SHP77 (cell line): ENCODE measurements at places on chromosomes 6 and 20.
A peak's percentile ranks its signal among the peaks of the same experiment; 100 is the strongest.

DNA sequence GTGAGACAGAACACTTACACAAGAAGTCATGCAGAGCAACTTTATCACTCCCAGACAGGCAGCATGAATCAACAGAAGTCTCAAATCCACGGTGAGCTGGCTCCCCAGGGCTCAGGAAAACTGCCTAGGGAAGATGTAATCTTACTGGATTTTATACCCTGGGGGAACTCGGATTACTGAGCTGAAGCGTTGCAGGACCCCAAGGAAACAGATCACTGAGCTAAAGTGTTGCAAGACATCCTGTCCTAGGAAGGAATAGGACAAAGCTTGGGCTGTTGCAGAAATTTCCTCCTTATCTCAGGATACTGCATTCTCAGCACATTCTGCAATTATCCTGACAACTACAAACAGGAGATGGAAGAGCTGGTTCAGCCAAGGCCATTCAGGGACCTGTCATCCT, 224.8 kb downstream of the TFAP2A start:
- no peak for DNase-seq

GRCh38 chr6:52538901-52539354, 37.9 kb downstream of the TRAM2 start:
- no peak for DNase-seq

- DNase-seq: no peak
Observed at GRCh38 chr6:14720411-14721102, 525.3 kb upstream of the JARID2 start.

- DNase-seq: no peak
Observed at GRCh38 chr20:460707-461106, 1.6 kb downstream of the TBC1D20 start.

- peak; percentile 31 for DNase-seq
Observed at GRCh38 chr20:8583566-8584043, 451.5 kb downstream of the PLCB1 start.

GRCh38 chr6:122696079-122696478, 83.4 kb upstream of the FABP7 start:
- DNase-seq: no peak

- DNase-seq: no peak
Observed at GRCh38 chr20:11193241-11193640, 519.4 kb upstream of the JAG1 start.

GRCh38 chr6:44349904-44350649, 7.6 kb downstream of the SPATS1 start:
- no peak for DNase-seq

GRCh38 chr20:2729251-2729713, 36.7 kb downstream of the EBF4 start:
- DNase-seq: no peak

- no peak for DNase-seq
Observed at GRCh38 chr6:151761851-151762250, 45.6 kb upstream of the ESR1 start.

GRCh38 chr6:167936051-167936450, 61.4 kb upstream of the KIF25 start:
- no peak for DNase-seq

DNA sequence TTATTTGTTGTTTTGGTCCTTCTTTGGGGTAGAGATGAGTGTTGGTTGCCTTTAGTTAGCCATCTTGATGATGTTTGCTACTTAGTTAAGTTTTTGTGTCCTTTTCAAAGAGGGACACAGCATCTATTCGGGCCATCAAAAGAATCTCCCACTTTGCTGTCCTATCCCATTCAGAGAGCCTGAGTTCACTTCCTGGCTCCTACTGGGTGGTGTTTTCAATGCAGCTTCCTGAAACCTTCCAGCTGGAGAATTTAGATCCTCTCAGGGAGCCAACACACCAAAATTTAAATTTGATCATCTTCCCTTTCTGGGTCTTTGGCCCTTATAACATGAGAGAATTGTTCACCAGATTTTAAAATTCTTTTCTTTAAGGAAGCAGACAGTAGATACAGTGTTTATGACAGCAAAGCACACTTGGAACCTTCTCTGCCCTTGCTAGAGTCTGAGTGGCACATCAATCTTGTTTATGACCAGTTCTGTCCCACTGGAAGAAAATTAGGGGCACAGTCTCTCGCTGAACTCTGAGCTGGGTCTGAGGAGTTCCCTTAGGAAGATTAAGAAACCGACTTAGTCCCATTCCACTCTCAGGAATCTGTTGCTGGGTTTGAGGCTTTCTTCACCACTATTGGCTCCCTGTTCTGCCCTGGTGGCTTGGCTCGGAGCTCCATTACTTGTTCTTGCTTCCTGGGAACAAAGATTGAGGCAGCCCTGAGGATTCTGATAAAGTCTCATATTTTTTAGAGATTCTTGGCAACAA, 115.5 kb downstream of the CCDC170 start:
- no peak for DNase-seq

- DNase-seq: no peak
Observed at GRCh38 chr6:10559522-10560152, 38.5 kb downstream of the GCNT2 start.

- no peak for DNase-seq
Observed at GRCh38 chr6:98641949-98642719, 192.2 kb upstream of the POU3F2 start.

GRCh38 chr6:136306466-136306865, 16.8 kb upstream of the BCLAF1 start:
- DNase-seq: no peak

DNA sequence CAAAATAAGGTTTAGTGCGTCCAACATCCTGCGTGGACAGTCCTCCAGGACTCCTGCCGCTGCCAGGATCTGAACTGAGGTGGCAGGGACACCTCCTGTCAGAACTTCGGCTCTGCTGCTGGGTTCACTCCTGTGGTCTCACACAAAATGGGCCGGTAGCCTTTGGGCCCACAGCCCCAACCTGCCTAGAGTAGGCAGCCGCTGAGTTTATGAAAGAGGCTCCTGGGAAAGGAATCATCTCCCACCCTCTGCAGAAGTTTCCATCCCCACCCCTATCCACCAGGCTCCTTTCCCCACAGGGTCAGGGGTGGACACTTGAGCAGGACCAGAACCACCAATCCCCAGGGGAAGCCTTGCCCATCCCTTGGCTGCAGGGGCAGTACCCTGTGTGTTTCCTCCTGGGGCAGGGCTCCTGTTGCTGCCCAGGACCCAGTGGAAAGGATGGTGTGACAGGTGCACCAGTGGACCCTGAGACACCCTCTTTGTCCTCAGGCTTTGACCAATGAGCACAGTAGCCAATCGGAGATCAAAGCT, 2.1 kb upstream of the ABHD16B start:
- DNase-seq: no peak

- DNase-seq: peak; percentile 95
Observed at GRCh38 chr6:5670811-5671561, 335.7 kb downstream of the NRN1 start.

DNA sequence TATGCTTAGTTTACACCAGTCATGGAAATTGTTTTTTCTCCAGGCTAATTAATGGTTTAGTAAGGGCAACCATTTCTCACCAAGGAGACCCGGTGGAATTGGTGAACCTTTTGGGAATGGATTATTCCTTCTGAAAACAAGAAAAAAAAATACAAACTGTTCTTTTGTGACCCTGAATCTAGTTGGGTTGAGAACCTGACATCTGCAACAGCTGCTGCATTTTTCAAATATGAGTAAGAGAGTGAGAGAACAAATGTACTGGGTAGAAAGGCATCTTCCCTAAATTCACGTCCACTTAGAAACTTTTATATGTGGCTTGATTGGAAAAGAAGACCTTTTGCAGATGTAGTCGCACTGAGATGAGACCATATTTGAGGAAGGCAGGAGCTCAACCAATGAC, 553.4 kb upstream of the EPHA7 start:
- DNase-seq: no peak

DNA sequence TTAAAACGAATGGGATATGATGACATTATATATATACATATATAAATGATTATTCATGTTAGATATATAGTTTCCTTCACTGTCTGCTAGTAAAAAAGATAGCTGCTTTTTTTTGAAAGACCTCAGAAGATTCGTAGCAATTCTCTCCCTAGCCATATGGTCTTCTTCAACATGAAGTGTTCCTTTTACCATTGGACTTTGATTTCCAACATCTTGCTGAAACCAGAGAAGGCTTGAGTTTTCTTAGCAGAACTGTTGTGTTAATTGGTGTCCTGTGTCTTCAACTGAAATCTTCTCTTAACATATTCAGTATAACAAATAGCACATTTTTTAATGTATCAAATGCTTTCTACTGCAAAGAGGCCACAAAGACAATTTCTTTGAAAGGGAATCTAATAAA, 55.3 kb downstream of the FNDC1 start:
- DNase-seq: no peak

GRCh38 chr20:10385850-10386544, 48.0 kb downstream of the MKKS start:
- DNase-seq: no peak

DNA sequence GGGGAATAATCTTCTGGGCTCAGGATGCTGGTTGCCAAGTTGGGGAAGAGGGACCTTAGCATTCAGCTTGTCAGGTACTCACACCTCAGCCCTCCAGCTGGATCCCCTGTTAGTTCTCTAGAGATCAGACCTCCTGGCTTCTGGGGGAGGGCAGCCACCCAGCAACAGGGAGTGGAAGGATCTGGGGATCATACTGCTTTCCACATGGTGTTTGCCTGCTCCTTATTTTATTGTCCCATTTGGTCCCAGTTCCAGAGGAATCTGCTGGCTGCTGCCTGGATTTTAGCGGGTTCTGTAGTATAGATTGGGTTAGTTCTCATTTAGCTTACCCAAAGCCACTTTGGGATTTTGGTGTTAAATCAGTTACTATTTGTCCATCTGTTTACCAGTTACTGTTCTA, 29.3 kb downstream of the KAT14 start:
- no peak for DNase-seq

DNA sequence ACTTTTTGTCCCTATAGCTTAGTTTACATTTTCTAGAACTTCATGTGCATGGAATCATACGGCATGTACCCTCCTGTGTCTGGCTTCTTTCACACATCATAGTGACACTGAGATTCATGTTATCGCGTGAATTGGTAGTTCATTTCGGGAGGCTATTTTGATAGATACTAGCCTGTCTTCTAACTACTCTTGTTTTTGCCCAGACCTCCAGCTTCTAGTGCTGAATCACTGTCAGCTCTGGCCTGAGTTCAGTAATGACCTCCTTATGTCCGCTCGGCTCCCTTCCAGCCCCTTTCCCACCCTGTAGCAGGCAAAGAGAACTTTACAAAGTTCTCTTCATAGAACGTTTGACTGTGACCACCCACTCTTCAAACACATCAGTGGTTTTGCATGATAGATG, 14.1 kb downstream of the MYBL2 start:
- DNase-seq: no peak

- DNase-seq: no peak
Observed at GRCh38 chr6:133499662-133500061, 258.5 kb downstream of the EYA4 start.

DNA sequence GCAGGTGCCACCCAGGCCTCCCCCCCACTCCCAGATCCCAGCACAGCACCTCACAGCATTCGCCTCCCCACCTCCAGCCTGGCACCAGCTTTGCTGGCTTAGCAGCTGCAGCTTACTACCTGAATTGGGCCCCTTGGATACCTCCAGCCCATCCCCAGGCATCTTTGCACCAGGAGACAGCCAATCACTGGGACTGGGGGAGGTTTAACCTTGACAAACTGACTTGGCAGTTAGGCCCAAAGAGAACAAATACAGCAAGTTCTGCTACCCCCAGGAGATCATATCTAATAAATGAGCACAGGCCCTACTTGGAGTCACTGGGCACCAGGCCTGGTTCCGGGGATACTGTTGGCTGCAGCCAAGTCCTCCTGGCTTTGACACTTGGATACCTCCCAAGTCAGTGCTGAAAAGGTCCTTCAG, 8.8 kb downstream of the PDRG1 start:
- no peak for DNase-seq

DNA sequence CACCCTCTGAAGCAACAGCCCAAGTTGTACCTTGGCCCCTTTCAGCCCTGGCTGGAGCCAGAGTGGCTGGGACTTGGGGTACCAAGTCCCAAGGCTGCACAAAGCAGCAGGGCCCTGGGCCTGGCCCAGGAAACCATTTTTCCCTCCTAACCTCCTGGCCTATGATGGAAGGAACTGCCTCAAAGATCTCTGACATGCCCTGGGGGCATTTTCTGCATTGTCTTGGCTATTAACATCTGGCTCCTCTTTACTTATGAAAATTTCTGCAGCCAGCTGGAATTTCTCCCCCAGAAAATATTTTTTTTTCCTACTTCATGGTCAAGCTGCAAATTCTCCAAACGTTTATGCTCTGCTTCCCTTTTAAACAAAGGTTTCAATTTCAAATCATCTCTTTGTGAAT, 269.4 kb upstream of the CDYL start:
- no peak for DNase-seq

DNA sequence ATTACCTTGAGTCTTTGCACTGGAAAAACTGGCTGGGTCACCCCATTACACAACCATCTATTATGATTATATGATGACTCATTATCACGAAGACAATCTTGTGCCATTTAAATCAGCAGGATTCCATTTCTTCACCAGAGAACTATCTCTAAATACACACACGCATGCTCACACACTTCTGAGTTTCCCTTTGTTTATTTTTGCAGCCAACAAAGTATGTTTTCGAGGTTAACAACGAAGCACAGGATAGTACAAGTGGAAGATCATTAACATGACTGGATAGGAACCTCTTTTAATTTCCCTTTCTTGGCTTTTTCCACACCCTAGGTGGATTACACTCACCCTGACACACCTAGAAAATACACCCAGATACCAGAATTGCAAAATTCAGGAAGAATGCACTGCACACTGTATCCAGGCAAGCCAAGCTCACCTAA, 18.9 kb downstream of the PERP start:
- DNase-seq: no peak

DNA sequence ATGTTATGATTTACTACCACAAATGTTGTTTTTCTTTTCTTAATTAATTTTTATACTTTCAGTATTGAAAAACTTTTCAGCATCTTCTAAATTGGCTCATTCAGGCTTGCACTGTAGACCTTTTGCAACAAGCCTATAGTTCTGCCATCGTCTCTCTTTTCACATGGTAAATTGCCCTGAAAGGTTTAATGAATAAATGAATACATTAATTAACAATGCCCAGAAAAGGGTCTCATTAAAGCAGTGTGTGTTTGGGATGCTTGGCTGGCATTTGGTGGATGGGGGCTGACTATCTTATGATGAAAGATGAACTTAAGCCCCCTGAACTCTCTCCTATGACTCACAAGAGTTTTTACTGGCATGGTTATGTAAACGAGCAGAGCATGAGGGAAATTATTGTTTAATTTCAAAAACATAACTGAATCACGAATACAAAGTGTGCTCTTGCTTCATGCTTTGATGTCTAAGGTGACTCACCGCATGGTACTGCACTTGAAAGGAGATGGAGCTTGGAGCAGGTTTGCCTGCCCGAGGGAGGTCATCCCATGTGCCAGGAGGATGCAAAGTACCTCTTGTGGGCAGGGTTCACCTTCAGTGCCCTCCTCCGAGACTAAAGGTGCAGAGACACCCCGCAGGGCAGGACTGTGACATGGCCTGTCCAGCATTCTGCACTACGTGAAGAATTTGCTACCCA, 13.8 kb upstream of the PCK1 start:
- no peak for DNase-seq

GRCh38 chr6:45619994-45620471, 242.3 kb upstream of the SUPT3H start:
- DNase-seq: no peak

GRCh38 chr6:22306741-22307466, 10.1 kb upstream of the PRL start:
- no peak for DNase-seq

- no peak for DNase-seq
Observed at GRCh38 chr20:37521061-37521771, at the start of gene NNAT. TSS of gene NNAT (plus strand) at chr20:37521250. CDS start at chr20:37521332, 82 bp downstream.

- DNase-seq: no peak
Observed at GRCh38 chr6:141212296-141212695, 920.4 kb upstream of the GJE1 start.

- no peak for DNase-seq
Observed at GRCh38 chr6:1735239-1735803, 125.6 kb downstream of the FOXC1 start.
